ENCODE measurements at places on chromosomes 3 and 15.

- no peak for DNase-seq
Measured at GRCh38 chr3:137332297-137332696, 374.5 kb downstream of the IL20RB start.

DNA sequence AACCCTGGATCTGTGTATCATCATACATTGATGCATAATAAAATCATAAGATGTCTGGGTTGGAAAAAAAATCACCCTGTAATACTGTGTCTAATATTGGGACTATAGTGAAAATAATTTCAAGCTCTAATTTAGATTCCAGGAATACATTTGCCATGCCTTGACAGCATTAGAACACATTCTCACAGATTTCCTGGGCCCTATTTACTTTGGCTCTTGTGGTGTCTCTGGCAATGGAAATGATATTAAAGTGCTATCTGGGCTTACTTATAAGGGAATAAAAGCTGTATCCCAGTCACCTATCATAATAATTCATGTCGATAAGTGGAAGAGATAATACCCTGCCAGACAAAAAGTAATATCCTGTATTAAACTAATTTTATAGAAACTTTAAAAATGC, 472.0 kb downstream of the ZPLD1 start:
- no peak for DNase-seq

- no peak for DNase-seq
Measured at GRCh38 chr3:139771331-139771730, 93.6 kb upstream of the NMNAT3 start.

GRCh38 chr3:45765266-45765851, 31.0 kb downstream of the SLC6A20 start:
- DNase-seq, result no peak

DNA sequence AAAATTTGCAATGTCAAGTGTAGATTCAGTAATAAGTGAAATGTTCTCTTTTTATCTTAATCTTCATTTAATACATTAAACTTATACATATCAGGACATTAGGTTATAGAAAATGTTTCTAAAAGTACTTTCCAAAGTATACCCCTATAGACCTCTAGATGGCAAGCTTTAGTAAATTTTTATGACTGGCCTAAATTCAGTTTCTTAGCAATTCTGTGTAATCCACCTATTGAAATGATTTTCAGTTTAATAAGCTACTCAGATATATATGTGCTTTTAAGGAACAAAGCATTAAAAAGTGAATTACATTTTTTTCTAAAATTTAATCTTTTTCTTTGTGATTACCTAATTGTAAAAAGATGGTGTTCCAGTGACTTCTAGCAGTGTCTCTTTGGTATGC, 342.2 kb downstream of the GBE1 start:
- DNase-seq, result no peak
